ENCODE measurements at places on chromosomes 13 and 19.
A peak's percentile ranks its signal among the peaks of the same experiment; 100 is the strongest.

GRCh38 chr19:56085571-56086275 is 35.4 kb downstream of the ZNF787 start:
- DNase-seq = no peak

GRCh38 chr19:20051841-20052768 is 12.8 kb upstream of the ZNF682 start:
- DNase-seq = no peak

GRCh38 chr19:50723735-50724521 is 764 bp downstream of the CLEC11A start:
- no peak for DNase-seq

- peak; percentile 41 for DNase-seq
Measured at GRCh38 chr19:16325161-16325527, 518 bp downstream of the KLF2 start.

DNA sequence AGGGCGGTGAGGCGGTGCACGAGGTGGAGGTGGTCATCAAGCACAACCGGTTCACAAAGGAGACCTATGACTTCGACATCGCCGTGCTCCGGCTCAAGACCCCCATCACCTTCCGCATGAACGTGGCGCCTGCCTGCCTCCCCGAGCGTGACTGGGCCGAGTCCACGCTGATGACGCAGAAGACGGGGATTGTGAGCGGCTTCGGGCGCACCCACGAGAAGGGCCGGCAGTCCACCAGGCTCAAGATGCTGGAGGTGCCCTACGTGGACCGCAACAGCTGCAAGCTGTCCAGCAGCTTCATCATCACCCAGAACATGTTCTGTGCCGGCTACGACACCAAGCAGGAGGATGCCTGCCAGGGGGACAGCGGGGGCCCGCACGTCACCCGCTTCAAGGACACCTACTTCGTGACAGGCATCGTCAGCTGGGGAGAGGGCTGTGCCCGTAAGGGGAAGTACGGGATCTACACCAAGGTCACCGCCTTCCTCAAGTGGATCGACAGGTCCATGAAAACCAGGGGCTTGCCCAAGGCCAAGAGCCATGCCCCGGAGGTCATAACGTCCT is 9.4 kb upstream of the PROZ start:
- DNase-seq = no peak

- no peak for DNase-seq
Measured at GRCh38 chr19:10544242-10544752, 593 bp downstream of the ATG4D start.

DNA sequence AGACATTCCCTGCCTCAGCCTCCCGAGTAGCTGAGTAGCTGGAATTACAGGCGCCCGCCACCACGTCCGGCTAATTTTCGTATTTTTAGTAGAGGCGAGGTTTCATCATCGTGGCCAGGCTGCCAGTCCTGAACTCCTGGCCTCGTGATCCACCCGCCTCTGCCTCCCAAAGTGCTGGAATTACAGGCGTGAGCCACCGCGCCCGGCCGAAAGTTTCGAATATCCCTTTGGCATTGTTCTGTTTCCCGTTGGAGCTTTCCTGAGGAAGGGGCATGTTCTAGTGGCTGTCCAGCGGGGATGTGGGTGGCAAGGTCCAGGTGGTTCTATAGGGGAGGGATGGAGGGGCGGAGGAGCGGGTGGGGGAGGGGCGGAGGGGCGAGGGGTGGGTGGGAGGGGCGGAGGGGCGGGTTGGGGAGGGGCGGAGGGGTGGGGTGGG is 2.1 kb upstream of the BSG start:
- no peak for DNase-seq

- no peak for DNase-seq
Measured at GRCh38 chr19:33813391-33814101, 16.9 kb downstream of the KCTD15 start.

DNA sequence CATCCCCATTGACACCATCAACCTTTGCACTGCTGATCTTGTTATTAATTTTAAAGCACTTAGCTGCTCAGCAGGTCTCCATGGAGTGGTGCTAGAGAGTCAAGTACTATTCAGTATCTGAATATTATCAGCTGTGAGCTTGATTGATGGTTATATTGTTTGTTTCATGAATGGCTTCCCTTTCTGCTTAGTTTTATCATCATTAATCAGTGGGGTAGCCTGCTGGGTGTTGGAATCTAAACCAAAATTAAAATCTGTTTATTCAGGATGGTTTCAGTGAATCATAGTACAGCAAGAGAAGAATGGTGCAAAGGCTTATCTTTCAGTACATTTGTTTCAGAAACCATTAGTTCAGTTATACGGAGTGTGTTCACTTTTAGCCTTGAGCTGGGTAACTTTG is 42.5 kb upstream of the SCEL start:
- DNase-seq = no peak

DNA sequence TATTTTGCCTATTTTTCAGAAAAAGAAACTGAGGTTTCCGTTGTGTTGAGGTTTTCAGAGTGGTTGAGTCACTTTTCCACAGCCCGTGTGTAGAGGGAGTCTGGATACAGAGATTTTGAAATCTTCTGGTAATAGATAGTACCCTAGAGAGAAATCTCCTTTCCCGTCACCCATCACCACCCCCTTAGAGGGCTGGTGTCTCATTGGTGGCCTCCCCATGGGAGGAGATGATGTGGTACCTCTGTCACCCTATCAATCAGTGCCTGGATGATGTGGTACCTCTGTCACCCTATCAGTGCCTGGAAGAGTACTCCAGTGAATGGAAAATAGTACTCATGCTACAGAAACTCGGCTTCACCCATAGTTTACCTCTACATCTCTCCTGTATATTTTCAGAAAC is 42.2 kb upstream of the SERP2 start:
- DNase-seq = no peak

GRCh38 chr19:4722671-4723594 is 709 bp downstream of the DPP9 start:
- DNase-seq = no peak

- no peak for DNase-seq
Measured at GRCh38 chr19:33263325-33264023, 37.8 kb upstream of the SLC7A10 start.

GRCh38 chr19:13689085-13689484 is 75.2 kb upstream of the MRI1 start:
- DNase-seq = no peak

- no peak for DNase-seq
Measured at GRCh38 chr19:7853770-7854128, 20.4 kb downstream of the PRR36 start.

GRCh38 chr13:34346626-34347025 is 528.7 kb downstream of the RFC3 start:
- no peak for DNase-seq

- DNase-seq = no peak
Measured at GRCh38 chr13:98201984-98202383, 24.9 kb upstream of the RNF113B start.

GRCh38 chr19:43570174-43570791 is 5.0 kb downstream of the XRCC1 start:
- DNase-seq = no peak

DNA sequence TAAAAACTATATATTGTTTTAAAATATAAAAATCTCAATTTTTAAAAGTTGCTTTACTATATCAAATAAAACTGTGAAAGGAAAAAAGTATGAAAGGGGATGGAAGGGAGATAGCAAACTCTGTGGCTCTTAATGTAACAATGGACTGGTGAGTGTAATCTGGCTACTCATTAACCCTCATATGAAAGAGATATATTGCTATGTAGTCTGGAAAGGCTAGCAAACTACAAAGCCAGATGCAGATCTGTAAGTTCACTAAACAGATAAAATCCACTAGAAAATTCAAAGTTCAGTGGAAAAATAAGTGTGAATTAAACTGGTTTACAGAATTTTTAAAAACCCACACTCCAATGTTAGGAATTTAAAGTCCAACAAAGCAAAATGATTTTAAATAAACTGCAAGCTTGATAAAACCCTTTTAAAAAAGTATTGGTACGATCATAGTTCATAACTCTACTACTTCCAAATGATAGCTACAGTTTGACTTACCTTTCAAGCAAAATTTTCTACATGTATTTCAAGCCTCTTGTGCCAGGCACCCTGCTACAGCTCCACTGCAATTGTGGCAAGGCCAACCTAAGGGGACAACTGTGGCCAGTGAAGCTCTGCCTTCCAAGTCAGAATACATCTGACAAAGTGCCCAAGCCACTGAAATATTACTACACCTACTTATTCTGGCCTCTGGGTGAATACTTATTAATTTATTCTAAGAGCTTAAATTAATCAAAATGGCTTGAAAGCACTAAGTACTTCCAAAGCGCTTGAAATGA is 647 bp upstream of the ELF1 start:
- DNase-seq = no peak

- DNase-seq = no peak
Measured at GRCh38 chr13:49329831-49330545, 82.3 kb downstream of the CDADC1 start.

GRCh38 chr19:49151267-49152118 is 3.7 kb downstream of the HRC start:
- peak; percentile 91 for DNase-seq

GRCh38 chr13:57739543-57740190 is 108.1 kb downstream of the PCDH17 start:
- DNase-seq = no peak

DNA sequence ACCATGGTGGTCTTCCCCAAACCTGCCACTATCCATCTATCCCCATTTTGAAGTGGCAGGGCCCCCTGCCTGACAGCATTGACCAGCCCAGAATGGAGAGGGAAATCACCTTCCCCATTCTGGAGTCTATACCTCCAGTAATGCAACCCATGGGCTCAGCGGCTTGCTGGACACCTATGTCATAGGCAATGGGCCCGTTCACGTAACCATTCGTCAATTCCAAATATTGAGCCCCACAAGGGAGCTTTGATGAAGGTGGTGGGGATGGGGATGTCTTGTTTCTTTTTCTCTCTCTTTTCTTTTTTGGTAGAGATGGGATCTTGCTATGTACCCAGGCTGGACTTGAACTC is 63.1 kb downstream of the AP1M1 start:
- DNase-seq = no peak

DNA sequence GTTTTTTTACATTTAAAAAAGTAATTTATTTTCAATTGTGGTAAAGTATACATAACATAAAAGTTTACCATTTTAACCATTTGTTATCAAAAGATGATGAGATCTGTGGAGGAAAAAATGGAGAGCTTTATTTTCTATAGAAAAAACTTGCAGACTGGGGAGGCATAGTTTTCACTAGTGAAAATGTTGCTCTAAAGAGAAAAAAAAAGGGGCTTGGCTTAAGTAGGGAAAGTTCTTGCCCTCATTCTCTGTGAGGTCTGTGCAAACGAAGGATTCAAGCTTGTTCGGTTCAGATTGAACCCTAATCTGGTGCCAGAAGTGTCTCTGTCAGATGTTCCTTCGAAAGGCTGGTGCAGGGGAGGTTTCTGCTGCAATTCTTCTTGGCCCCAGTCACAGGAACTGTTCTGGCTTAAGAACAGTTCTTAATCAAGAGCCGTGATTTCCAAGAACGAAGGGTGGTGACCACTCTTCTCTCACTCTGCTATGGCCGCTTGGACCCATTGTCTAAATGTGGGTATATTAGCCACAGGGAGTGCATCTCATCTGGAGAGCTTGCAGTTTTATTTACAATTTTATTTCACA is 42.1 kb downstream of the PCCA start:
- DNase-seq = no peak

DNA sequence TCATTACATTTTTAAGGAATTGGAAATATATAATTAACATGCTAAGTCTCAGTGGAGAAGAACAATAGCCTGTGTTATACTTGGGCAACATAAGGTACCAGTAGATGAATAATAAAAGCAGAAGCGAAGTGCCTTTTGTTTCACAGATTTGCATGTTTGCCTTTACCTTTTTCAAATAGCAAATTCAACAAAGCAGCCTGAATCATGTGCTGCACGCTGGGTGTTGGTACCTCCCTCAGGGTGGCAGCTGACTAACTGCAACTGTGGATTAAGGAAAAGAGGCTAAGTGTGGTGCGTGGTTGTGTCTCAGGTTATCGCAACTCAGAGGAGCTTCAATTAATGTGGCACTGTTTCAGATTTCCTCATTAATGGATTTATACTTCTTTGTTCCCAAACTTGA is 189.0 kb downstream of the LMO7 start:
- no peak for DNase-seq

GRCh38 chr13:48255954-48256353 is 22.9 kb downstream of the ITM2B start:
- no peak for DNase-seq

GRCh38 chr13:75803164-75803611 is 167.1 kb downstream of the LMO7 start:
- no peak for DNase-seq

- DNase-seq = no peak
Measured at GRCh38 chr19:29812881-29813275, 1.1 kb downstream of the CCNE1 start.

- no peak for DNase-seq
Measured at GRCh38 chr19:30293051-30293785, 79.0 kb upstream of the ZNF536 start.

DNA sequence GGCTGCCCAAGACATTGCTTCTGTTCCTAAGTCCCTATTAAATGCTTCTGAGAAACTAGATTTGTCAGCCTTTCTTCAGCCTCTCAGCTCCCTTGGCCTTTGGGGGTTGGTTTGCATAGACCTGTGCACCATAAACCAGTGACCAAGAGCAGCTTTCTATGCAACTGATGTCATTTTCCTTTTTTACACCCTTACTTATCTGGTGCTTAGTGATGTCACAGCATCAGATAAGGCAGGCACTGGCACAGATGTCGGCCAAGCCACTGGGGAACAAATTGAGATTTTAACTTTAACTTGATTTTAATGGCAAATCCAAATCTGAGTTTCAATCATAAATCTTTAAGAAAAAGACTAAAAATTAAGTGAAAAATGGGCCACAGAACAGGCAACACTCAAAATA is 59.8 kb downstream of the RUBCNL start:
- no peak for DNase-seq

- DNase-seq = no peak
Measured at GRCh38 chr19:33245948-33246708, 20.5 kb upstream of the SLC7A10 start.

DNA sequence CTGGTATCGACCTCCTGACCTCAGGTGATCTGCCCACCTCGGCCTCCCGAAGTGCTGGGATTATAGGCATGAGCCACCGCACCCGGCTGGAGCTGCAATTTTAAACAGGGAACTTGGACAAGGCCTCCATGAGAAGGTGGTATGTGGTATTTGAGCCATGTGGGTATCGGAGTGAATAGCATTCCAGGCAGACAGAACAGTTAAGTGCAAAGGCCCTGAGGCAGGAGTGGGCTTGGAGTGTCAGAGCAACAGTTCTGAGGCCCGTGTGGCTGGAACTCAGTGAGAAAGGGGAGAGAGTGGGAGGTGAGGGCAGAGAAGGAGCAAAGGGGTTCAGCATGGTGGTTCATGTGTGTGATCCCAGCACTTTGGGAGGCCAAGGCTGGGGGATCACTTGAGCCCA is 2.9 kb downstream of the RCN3 start:
- DNase-seq = no peak

- no peak for DNase-seq
Measured at GRCh38 chr19:53552001-53552721, 14.2 kb downstream of the ZNF331 start.

DNA sequence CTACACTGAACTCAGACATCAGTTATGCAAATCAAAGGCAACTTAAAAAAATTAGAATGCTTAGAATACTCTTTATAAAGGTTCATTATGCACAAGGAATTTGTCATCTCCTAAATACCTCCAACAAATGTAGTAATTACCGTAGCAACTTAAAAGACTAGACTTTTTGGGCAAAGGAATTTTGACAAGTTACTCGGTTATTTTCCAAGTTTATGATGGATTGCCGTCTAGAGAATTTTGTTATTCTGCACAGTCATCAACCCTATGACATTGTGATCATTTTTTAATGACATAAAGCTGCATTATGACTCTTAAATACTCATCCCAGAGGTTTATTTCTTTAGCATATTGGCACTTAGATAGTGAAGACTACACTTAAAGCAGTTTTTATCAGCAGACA is 71.9 kb downstream of the TRPC4 start:
- no peak for DNase-seq
